CD4-positive, alpha-beta memory T cell (primary cell): ENCODE measurements at places on chromosomes 16 and 17. TPM values are rescaled to one million over a fixed set of nuclear protein-coding genes. Genes with fewer than 3 reads are reported as not detected.

Gene KRT24
- total RNA-seq = not detected

Gene GSG1L
- total RNA-seq = not detected

Gene ABCC3
- total RNA-seq = 0.86 TPM

Gene PRKCB
- total RNA-seq = 98.1 TPM

Gene MAF
- total RNA-seq = 73.8 TPM

Gene RAB26
- total RNA-seq = 0.44 TPM

Gene KRT33A
- not detected for total RNA-seq

Gene MFSD6L
- total RNA-seq = not detected

Gene LAT
- 349 TPM for total RNA-seq

Gene EXOC3L1
- not detected for total RNA-seq

Gene SEPTIN1
- total RNA-seq = 206 TPM

Gene QRICH2
- total RNA-seq = 5.3 TPM

Gene PKMYT1
- 0.79 TPM for total RNA-seq

Gene FGF11
- 3.3 TPM for total RNA-seq

Gene ADAP2
- 4.6 TPM for total RNA-seq

Gene HYDIN
- not detected for total RNA-seq

Gene SMPD3
- 3.1 TPM for total RNA-seq

Gene OR3A2
- total RNA-seq = 2.4 TPM

Gene TXNDC11
- 51.7 TPM for total RNA-seq

Gene CDK3
- total RNA-seq = 9.6 TPM

Gene CD300LF
- not detected for total RNA-seq

Gene HOXB8
- not detected for total RNA-seq

Gene TBC1D3I
- total RNA-seq = 1.3 TPM

Gene CDH13
- not detected for total RNA-seq

Gene KPNB1
- 268 TPM for total RNA-seq

Gene PEMT
- 11.6 TPM for total RNA-seq

Gene ZG16B
- not detected for total RNA-seq

Gene KRTAP4-6
- not detected for total RNA-seq

Gene KRT32
- not detected for total RNA-seq
